Smooth muscle cell of the pulmonary artery (primary cell): ENCODE measurements at places on chromosomes 7 and 10. TPM values are rescaled to one million over a fixed set of nuclear protein-coding genes. Genes with fewer than 3 reads are reported as not detected.

The OLAH gene
- 0.26 TPM in 1 of 2 replicates, not detected in the other for total RNA-seq

The MEIG1 gene
- 0.46 TPM in 1 of 2 replicates, not detected in the other for total RNA-seq

The AZGP1 gene
- not detected in 2 replicates for total RNA-seq

The SLIT1 gene
- 0.07 and 0.13 TPM in 2 replicates for total RNA-seq

The ADRB1 gene
- total RNA-seq = not detected in 2 replicates

The KLHL7 gene
- total RNA-seq = 31.0 and 33.9 TPM in 2 replicates

The SHH gene
- not detected in 2 replicates for total RNA-seq

The ZMIZ1 gene
- 30.2 and 50.3 TPM in 2 replicates for total RNA-seq

The C10orf67 gene
- 0.20 TPM in 1 of 2 replicates, not detected in the other for total RNA-seq

The IDI2 gene
- not detected in 2 replicates for total RNA-seq

The PIP gene
- not detected in 2 replicates for total RNA-seq

The JCAD gene
- total RNA-seq = 8.0 and 29.2 TPM in 2 replicates

The ATP6V0A4 gene
- total RNA-seq = 0.10 TPM in 1 of 2 replicates, not detected in the other

The GIMAP2 gene
- total RNA-seq = 0.43 and 1.7 TPM in 2 replicates

The C7orf57 gene
- not detected in 2 replicates for total RNA-seq

The MUC3A gene
- not detected in 2 replicates for total RNA-seq

The RNF32 gene
- 0.33 and 0.56 TPM in 2 replicates for total RNA-seq

The PPA1 gene
- total RNA-seq = 143 TPM in 2 replicates

The METTL27 gene
- total RNA-seq = 1.9 and 2.9 TPM in 2 replicates

The BCCIP gene
- total RNA-seq = 22.3 and 25.2 TPM in 2 replicates

The ATG9B gene
- 0.98 and 1.2 TPM in 2 replicates for total RNA-seq

The STOX1 gene
- 0.07 and 0.13 TPM in 2 replicates for total RNA-seq

The TLX1 gene
- total RNA-seq = not detected in 2 replicates

The AP1S1 gene
- total RNA-seq = 87.7 and 89.2 TPM in 2 replicates

The CALHM2 gene
- 22.6 and 39.7 TPM in 2 replicates for total RNA-seq

The CTAGE15 gene
- 0.36 TPM in 1 of 2 replicates, not detected in the other for total RNA-seq

The NEURL1 gene
- total RNA-seq = under 0.01 and 0.63 TPM in 2 replicates

The GARIN1A gene
- 1.3 and 1.4 TPM in 2 replicates for total RNA-seq

The CCDC3 gene
- total RNA-seq = 23.1 and 64.4 TPM in 2 replicates

The PVRIG gene
- not detected in 2 replicates for total RNA-seq

The GIMAP7 gene
- total RNA-seq = not detected in 2 replicates

The SUPV3L1 gene
- total RNA-seq = 24.2 and 30.8 TPM in 2 replicates

The CPA2 gene
- not detected in 2 replicates for total RNA-seq

The C10orf53 gene
- total RNA-seq = not detected in 2 replicates

The EPHA1 gene
- not detected in 2 replicates for total RNA-seq

The UCN3 gene
- not detected in 2 replicates for total RNA-seq

The OR9A4 gene
- total RNA-seq = 0.07 TPM in 1 of 2 replicates, not detected in the other

The SLC18A3 gene
- total RNA-seq = not detected in 2 replicates

The GTF2IRD1 gene
- 8.5 and 18.9 TPM in 2 replicates for total RNA-seq

The CLCN1 gene
- total RNA-seq = 0.07 TPM in 1 of 2 replicates, not detected in the other
